ENCODE measurements at places on chromosomes 12 and 14.
A peak's percentile ranks its signal among the peaks of the same experiment; 100 is the strongest.

DNA sequence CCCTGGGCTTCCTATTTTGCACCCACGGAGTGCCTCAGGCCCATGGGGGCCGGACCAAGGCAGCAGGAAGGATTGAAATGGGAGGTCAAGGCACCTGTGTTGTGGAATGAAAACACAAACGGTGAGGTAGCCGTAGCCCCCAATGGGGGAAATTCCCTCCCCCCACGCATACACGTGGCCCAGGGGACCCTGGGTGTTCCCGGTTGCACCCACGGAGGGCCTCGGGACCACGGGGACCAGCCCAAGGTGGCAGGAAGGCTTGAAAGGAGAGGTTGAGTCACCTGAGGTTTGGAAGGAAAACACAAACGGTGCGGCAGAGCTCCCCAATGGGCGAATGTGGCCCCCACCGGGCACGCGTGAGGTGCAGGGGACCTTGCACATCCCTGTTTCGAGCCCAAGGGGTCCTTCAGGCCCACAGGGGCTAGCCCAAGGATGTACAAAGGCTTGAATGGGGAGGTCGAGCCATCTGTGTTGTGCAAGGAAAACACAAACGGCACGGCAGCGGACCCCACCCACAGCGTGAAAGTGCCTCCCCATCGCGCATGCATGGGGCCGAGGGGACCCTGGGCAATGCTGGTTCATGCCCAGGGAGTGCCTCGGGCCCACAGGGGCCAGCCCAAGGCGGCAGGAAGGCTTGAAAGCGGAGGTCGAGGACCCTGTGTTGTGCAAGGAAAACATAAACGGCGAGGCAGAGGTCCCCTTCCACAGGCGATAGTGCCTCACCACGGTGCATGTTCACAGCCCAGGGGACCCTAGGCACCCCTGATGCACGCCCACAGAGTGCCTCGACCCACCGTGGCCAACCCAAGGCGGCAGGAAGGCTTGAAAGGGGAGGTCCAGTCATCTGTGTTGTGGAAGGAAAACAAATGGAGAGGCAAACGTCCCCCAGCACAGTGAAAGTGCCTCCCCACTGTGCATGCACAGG is 376.7 kb downstream of the ALG10 start:
- DNase-seq: no peak

GRCh38 chr12:3367750-3368444 is 123.1 kb upstream of the PRMT8 start:
- DNase-seq: no peak

DNA sequence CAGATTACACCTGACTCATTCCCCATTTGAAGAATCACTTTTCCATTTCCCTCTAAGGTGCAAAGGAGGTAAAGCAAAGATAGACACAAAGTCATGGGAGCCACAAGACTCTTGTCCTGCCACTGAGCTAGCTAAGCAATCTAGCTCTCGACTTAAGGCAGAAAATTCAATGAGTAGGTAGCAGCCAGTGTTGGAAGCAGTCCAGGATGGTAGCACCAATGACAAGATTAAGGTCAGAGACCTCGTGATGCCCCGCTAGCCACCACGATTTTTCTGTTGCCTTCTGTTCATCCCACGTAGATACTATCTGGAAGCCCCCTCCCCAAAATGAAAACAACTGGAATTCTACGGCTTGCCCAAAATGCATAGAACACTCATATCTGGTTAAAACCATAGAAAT is 1.4 kb downstream of the VAMP1 start:
- no peak for DNase-seq

DNA sequence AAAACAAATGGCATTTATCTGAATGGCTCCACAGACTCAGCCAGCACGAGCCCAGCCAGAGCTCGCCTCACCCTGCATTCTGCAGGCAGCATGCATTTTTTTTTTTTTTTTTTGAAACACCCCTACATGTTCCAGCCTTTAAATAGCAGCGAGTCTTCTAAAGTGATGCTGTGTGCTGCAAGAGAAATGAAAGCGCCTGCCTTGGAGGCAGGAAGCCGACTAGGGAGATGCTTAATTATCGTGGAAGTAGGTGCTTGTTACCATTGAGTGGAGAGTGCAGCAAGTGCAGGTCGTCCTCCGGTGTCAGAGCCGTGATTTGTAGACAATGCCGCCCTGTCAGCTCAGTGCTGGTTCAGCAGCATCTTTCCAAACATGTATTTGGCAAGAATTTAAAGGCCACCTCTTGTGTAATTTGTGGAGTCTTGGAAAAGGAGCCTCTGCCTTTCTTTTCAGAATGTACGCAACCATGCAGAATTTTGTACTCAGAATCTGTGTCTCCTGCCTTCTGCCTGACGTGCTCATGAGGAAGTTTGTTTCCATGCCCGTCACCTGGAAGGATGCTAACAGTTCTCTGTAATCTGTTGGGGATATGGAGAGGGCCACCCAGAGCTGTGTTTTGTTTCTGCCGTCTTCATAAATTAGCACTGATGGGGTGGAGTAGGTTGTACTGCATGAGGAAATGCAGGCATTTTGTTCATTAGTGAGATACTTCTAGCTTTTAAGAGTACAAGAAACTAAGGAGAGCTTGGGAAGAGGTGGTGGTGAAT is 345.9 kb upstream of the RGS6 start:
- peak; percentile 46 for DNase-seq

DNA sequence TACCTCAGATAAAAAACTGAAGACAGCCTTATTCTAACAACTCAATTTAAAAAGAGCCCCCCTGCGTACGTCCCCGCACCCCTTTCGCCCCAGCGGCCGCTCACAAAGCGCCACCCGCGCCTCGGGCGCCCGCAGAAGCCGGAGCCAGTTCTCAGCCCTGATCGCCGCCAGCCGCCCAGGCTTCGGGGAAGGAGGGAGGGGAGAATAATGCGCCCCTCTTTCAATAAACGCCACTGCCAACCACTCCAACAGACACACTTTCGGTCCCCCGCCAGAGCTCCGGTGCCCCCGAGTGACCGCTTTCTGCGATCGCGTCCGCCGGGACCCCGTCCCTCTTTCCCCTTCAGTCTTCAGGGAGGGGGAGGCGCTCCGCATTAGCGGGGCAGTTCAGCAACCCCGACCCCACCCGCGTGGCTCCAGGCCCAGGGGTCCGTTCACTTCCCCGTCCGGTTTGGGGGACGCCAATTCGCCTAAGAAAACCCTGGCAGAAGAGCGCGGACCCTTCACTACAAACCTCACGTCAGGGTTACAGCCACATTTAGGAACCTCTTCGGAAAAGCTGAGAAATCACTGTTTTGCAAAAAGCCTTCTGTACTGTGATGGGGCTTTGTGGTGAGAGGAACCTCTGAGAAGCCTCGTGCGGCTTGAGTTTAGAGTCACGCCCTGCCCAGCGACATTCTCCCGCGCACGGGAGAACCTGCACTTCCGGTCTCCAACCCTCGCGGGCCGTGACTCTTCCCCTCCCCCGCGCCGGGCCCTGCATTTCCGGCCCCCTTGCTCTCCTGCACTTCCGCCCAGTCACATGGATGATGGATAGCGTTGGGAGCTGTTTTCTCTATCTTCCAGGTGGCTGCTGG is 18.7 kb downstream of the FOXG1 start:
- peak; percentile 85 for DNase-seq

- no peak for DNase-seq
Observed at GRCh38 chr12:28486521-28486920, 296.3 kb downstream of the CCDC91 start.

All from COR-L47 (cell line).